Esophagus muscularis mucosa (tissue), 4 donors: ENCODE measurements at places on chromosomes 1 and 21.

GRCh38 chr1:17735348-17735747 is 19.8 kb upstream of the ACTL8 start:
- no peak for DNase-seq

- no peak for DNase-seq
These were observed 20.4 kb downstream of the LURAP1 start for GRCh38 chr1:46223472-46223943.

DNA sequence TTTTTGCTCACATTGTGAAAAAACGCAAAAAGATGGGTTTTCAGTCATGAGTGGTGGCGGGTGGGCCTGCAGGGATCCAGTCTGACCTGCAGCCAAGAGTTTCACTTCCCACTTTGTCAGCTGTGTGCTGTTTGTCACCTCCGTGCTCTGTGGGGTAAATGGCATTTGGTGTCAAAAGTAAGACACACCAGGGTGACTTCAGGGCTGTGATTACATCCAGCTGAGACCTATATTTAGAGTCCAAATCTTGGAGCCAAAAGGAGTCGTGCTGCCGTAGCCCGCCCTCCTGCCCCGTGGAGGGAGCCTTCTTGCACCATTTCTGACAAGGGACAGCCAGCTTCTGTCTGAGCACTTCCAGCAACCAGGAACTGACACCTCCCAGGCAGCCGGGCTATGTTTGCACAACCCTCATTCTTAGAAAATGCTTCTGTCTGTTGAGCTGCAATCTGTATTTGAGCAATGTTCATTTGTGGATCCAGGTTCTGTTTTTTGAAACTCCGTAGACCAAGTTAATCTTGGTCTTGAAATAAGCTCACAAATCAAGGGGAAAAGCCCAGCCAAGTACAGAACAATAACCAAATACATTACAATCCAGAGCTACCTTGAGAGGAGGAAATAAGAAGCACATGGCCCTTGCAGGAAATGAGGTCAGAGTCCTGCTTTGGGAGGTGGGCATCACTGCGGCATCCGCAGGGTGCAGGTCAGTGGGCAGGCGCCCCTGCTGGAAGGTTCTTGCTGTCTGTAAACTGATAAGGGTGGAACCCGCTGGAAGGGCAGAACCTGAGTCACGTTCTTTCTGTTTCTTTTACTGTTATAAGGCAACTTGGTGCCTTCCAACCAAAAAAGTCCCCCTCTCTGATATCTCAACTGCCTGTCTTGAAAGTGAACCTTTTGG is 14.4 kb downstream of the ABCG1 start:
- peak; percentile 96 for DNase-seq

DNA sequence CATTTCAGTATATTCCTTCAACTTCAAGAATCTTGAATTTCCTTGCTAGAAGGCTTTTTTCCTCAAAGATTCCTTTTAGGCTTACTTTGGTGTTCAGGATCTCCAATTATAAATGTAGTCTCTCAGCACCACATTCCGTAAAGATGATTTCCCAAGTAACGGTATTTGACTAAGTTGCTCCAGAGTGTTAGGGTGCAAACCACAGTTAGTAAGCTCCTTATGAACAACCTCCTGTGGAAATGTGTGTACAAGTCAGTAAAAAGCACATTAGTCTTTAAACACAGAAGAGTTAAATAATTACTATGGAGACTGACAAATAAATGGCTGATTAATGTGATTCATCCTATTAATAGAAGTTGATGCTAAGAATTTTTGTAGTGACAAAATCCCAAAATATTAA is 10.3 kb downstream of the DONSON start:
- DNase-seq, result no peak

DNA sequence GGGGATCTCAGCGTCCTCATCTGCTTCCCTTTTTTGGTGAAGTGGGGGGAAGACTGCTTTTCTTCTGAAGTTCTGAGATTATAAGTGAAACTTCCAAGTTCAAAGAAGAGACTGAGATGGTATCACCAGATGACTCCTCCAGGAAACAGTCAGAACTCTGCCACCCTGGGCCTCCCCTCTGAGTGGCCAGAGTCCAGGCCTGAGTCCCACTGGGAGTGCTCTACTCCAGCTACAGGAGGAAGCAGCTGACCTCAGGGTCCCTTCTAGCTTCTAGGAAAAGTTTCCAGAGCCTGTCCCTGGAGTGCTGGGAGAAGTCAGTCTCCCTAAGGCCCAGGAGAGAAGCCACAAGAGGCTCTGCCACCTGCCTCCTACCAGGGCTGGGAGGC is 104.7 kb downstream of the CASZ1 start:
- DNase-seq, result no peak

GRCh38 chr1:36350659-36351226 is 27.3 kb upstream of the EVA1B start:
- DNase-seq, result no peak

DNA sequence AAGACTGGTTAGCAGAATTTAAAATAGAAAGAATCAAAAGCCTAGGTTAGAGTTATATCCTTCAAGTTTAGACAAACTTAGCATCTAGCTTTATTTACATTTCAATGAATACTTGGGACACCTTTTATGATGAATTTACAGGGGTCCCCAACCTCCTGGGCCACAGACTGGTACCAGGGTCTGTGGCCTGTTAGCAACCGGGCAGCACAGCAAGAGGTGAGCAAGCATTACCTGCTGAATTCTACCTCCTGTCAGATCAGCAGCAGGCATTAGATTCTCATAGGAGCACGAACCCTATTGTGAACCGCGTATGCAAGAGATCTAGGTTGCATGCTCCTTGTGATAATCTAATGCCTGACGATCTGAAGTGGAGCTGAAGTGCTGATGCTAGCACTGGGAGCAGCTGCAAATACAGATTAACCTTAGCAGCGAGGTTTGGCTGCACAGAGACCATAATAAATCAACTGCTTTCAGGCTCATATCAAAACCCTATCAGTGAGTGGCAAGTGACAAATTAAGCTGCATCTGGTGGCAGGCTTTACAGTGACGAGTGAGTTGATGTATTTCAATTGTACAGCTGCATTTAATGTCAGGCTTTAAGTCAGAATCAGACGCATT is 82.0 kb downstream of the UCHL5 start:
- no peak for DNase-seq

GRCh38 chr21:41167348-41168342 is at the start of gene BACE2:
Gene BACE2 (plus strand): TSS chr21:41168160. CDS start chr21:41168264, 104 bp downstream.
- peak; percentile 95 for DNase-seq

- DNase-seq, result no peak
These were observed 286.1 kb downstream of the DPYD start for GRCh38 chr1:97634758-97635157.

GRCh38 chr21:35922618-35923017 is 137.7 kb downstream of the SETD4 start:
- DNase-seq, result no peak

DNA sequence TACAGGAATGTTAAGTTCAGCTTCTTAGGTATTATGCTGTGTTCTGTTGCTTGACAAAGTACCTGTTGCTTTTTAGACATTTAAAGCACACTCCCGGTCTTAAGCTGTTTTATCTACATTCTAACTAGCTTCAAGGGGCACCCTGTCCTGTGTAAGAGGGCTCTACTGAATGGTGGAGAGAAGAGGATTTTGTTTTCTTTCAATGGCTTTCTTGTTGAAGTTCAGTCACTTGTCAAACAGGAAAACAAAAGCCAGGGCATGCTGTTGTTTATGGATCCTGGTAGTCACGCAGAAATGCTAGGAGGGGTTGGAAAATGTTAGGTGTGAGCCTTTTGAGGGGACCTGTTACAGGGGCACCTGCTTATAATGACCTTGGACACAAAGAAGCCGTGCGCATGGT is 30.7 kb downstream of the PGM1 start:
- no peak for DNase-seq

GRCh38 chr1:79902418-79902817 is 895.9 kb upstream of the ADGRL4 start:
- DNase-seq, result no peak

DNA sequence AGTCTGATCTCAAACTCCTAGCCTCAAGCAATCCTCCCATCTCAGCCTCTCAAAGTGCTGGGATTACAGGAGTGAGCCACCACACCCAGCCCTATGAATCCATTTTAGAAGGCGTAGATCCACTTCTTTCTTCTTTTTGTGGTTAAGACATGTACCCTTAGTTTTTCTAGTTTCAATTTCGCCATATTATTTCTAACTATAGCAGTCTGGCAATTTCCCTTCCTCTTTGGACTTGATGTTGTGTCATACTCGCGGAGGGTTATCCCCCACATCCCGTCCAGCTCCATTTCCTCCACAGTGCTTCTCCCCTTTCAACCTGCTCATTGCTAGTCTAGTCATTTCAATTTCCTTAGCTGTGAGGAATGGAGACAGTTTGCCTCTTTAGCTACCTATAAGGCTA is 5.2 kb upstream of the LRRC8D start:
- DNase-seq, result no peak

- no peak for DNase-seq
These were observed 398 bp upstream of the DPT start for GRCh38 chr1:168729405-168729802.

DNA sequence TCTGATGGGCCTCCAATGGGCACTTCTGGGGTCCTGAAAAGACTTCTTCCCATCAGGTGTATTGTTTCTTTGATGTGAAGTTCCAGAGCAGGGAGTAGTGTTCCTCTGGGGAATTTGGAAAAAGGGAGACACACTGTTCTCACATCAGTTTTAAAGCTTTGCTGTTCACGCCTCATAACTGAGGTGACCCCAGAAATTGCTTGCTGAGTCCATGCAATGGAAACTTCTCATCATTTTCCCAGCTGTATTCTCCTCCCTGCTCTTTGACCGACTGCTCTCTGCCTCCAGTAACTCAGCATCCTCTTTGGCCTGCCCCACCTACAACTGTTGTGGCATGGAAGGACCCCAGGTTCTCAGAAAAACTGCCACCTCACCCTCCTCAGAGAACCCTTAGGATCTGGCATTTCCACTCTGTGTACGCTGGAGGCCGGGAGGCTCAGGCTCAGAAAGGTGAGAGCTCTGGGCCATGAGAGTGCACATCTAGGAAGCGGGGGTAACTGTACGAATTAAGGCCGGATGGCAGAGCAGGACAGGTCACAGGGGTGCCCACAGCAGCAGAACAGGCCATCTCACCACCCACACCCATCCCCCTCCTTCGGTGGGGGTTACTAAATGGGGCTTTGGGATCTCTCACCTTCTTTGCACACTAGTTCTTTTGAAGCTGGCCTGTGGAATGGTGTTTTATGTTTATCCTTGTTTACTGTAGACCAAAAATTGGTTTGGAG is 51.2 kb downstream of the STX6 start:
- DNase-seq, result no peak

DNA sequence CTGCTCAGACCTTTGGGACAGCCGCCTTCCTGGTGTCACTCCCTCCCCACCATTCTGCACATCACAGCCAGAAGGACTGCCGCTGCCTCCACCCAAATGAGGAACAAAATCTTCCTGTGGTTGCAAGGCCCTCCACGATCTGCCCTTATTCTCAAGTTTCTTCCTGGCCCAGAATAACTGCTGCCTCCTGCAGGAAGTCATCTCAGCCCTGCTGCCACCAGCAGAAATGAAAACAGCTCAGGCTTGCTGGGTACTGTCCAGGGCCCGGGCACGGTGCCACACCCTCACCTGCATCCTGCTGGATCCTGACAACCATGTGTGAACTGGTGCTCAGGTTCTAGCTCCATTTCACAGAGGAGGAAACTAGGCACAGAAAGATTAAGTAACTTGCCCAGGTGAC is 2.8 kb downstream of the CLDN19 start:
- DNase-seq, result no peak

DNA sequence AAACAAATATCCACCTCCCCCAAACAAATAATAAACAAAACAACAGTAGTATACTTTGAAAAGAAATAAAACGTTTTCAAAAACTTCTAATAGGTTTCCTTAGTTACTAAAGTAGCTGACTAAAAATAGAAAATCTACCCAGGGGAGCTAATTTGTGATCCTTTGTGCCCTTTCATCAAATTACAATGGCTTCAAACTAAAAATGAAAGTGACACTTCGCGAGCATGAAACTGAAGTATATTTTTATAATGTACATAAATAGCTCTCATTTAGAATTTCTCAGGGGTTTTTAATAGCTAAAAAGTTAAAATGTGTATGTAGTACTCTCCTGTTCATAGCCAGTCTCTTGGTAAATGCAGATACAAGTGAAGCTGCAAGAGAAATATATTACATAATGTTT is 78.4 kb downstream of the BRINP3 start:
- no peak for DNase-seq

DNA sequence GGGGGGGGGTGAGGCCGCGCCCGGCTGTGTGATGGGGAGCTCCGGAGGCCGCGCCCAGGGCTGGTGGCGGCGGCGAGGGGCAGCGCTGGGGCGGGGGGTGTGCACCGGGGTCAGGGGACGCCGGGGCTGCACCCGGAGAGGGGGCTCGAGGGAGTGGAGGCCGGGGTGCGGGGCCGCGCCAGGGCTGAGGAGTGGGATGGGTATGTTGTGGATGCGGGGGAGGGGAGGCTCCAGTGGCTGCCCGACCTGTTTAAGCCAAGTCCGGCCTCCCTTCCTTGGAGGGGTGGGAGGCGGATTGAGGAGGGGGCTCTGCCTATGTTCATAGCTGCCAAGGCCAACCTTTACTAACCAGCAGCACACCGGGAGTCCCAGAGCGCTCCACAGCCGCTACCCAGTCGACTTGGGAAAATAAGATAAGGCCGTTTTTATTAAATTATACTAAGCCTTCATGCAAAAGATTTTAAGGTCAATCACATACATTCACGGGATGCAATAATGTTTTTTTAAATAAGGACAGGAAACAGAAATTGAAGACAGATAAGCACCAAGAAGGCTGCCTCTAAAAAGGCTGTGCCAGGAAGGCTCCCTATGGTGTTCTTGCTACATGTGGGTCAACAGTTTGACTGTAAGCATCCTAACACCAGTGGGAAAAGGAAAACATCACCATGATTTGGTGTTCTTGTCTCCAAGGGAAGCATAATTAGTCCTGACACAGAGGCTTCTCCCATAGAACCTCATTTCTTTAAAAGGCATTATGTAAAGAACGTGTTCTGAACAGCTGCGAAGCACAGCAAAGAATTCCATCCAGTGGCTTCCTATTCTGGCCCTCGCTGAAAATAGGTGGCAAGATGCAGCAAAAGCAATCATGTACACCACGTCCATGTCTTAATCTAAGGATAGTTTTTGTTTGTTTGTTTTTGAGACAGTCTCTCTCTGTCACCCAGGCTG is 626 bp upstream of the HLCS start:
- no peak for DNase-seq

GRCh38 chr1:113965703-113966412 is 13.4 kb upstream of the OLFML3 start:
- no peak for DNase-seq

DNA sequence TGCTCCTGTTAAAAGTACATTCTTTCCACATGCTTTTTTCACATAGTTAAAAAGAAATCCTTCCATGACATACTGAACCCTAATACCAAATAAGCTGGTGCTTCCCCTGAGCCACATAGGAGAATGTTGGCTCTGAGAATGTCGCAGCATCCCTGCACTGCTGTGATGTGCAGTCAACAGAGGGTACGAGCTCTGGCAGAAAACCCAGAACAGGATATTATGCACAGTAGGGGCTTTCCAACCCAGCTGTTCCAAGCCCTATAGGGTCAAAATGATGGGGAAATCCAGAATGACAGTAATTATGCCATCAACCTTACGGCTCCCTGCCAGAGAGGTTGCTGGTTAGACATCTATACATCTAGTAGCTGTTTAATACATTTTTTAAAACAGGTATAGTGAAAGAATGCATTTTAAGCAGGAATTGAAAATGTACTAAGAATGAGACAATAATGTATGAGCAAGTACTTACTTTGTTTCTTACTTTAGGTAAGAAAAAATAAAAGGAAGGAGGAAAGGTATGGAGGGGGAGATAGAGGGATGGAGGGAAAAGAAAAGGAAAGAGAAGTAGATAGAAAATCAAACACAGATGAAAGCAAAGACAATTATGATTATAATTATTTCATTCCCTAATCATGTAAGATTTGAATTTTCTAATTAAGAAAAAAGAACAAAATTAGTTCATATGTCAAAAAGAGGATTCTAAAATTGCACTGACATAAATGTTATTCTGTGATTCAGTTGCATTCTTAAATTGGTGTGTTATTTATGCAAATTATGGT is 126.0 kb downstream of the NR5A2 start:
- DNase-seq, result no peak
